ENCODE measurements at places on chromosomes 3 and 15.

DNA sequence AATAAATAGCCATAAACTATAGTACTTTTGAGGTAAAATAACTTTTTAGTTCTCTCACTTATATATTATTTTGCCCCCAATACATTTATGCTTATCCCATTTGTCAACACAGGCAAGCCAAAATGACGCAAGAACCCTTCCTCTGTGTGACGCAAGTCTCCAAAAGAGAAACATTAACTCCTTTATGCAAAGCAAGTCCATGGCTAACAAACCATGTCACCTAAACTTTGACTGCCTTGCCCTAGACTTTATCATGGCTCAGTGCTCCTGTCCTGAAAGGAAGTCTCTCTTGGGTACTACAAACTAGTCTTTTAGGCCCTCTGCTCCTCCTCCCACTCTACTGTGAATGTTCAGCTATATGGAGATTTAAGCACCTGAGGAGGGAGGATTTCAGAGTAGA, 230.5 kb downstream of the UNC13C start:
- no peak for DNase-seq

- no peak for DNase-seq
Measured at GRCh38 chr3:138406606-138407005, 27.8 kb upstream of the ESYT3 start.

- DNase-seq = no peak
Measured at GRCh38 chr3:47565734-47566550, 12.7 kb downstream of the CSPG5 start.

GRCh38 chr15:73004462-73004861, 47.8 kb upstream of the NEO1 start:
- no peak for DNase-seq

DNA sequence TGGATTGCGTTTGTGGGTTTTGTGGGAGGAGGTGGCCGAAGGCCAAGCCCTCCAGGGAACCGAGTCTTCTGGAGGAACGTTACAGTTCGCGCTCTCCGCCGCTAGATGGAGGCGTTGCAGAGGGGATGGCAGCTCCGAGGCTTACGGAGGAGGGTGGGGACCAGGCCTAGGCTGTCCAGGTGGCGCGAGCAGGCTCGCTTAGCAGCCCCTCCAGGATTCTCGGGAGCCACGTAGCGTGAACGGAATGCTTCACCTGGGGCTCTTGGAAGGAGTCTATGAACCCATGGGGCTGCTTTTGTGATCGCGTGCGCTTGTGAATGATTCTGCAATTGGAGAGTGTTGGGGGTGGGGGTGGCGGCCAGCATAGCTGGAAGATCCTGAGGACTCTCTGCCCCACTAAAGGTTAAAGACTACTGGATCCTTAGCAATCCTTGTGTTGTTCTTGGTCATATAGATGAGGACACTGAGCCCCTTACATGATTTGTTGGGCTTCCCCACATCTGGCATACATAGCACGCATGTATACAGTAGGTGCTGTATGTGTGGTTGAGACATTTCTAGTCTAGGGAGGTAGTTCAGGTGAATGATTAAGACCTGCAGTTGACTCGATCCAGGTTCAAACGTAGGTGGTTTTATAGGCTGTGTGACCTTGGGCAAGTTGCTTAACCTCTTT, 25.7 kb downstream of the FAM3D start:
- peak; percentile 90 for DNase-seq

GRCh38 chr15:67863442-67863987, 23.7 kb upstream of the RNU6-1 start:
- peak; percentile 93 for DNase-seq

DNA sequence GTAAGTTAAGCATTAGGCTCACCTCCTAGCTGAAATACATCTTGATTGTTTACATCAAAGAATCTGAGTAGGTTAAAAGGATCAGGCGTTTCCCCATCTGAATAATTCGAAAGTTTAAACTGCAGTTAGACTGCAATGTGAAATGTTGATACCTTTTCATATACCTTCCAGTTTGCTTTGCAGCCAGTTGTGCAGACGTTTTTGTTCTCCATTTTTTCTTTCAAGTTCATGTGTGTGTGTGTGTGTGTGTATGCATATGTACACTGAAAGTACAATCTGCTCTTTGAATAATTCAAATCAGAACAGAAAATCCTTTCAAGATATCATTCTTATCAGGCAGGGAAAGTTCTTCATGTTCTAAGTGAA, 2.9 kb downstream of the ITPR1 start:
- no peak for DNase-seq

- DNase-seq = peak; percentile 95
Measured at GRCh38 chr15:29103824-29104565, 165.6 kb downstream of the NSMCE3 start.

DNA sequence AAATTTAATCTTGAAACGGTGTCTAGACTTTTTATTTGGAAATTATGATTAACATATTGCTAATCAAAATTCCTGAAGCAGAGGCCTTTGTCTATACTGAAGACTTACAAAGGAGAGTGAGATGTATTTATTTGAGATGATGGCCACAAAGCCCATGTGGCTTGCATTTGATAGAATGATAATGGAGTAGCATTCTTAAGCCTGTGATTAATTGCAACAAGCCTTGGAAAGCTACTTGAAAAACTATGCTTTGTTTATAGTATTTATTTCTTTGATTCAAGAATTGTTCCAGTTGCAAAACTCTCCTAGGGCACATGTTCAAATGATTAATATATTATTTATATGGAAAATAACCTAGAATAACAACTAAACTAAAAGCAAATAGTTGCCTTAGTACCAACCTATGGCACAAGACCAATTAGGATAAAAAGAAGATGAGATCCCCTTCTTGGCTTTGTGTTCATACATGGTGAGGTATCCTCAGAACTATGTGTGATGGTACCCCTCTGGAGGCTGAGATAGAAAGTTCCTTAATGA, 244.1 kb upstream of the TBL1XR1 start:
- no peak for DNase-seq

- DNase-seq = no peak
Measured at GRCh38 chr3:14138109-14138877, 13.4 kb downstream of the TMEM43 start.

Data from neural progenitor cell (in vitro differentiated cells).